ENCODE measurements at places on chromosomes 6 and 20.

DNA sequence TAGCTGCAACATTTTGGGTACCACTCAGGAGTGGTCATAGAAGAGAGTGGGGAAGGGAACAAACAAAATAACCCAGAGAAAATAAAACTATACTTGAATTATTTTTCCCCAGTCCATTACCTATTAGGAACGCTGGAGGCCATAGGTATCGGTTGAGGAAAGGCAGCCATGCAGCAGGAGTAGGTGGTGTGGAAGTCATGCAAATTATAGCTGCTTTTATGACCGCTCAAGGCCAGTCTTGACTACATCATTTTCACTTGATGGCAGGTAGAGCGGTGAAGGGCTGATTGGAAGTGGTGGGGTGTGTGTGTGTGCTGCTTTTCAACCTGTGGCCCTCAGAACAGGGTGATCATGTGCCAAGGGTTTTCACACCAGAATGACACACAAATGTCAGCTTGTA is 36.5 kb upstream of the KIF13A start:
- no peak for DNase-seq

DNA sequence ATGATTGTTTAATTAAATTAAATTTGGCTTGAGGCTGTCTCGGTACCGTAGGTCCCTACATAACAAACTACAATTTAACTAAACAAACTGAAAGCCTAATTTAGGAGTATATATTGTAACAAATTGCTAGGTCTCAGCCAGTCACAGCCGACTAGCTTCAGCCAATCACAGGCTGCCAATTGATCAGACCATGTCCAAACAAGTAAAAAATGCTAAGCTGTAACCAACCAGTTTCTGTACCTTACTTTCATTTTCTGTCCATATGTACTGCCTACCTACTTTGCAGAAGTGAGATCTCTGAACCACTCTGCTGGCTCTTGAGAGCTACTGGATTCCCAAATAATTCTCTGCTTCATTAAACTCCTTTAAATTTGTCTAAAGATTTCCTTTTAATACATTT is 648.0 kb upstream of the GJE1 start:
- DNase-seq: peak; percentile 45

GRCh38 chr6:143973097-143973966 is 34.7 kb downstream of the PLAGL1 start:
- no peak for DNase-seq

GRCh38 chr20:12289465-12289864 is 371.8 kb downstream of the BTBD3 start:
- no peak for DNase-seq

DNA sequence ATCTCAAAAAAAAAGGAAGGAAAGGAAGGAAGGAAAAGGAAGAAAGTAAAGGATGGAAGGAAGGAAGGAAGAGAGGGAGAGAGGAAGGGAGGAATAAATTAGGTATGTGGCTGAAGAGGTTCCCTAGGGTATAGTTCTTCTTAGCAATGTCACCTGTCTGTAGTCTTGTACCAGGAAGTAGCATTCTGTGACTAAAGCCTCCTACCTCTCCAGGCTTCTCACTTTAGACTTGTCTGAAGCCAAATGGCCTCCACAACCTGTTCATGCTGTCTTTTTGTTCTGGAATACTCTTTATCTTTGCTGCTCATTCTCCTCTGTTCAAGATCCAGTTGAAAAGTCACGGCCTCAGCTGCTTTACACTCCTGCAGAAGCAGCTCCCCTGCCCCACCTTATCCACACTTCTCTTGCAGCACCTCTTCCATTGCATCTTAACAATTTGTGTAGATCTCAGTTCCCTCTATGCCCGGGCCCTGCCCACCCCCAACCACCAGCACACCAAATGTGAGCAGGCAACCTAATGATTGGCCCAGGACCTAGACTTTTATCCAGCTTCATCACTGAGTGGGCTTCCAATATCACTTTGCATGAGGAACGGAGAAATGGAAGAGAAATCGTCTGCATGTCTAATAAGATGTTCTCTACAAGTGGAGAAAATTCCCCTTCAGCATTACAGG is 19.1 kb downstream of the GCNT2 start:
- no peak for DNase-seq

DNA sequence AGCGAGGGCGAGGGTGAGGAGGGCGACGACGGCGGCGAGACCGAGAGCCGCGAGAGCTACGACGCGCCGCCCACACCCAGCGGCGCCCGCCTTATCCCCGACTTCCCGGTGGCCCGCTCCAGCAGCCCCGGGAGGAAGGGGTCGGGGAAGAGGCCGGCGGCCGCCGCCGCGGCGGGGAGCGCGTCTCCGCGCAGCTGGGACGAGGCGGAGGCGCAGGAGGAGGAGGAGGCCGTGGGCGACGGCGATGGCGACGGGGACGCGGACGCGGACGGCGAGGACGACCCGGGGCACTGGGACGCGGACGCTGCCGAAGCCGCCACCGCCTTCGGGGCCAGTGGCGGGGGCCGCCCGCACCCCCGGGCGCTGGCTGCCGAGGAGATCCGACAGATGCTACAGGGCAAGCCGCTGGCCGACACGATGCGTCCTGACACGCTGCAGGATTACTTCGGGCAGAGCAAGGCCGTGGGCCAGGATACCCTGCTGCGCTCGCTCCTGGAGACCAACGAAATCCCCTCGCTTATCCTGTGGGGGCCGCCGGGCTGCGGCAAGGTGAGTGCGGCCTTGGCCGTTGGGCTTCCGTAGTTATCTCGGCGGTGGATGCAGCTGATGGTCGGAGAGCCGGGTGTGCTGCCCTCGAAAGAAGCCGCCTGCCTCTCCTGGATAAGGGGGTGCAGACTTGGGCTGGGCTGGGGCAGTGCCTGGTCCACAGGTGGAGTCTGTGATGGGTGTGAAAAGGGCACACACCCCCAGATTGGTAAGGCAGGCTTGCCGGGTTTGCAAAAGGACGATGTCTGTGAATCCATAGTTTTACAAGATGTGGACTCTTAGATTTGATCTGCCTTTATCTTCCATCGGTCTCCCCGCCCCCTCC is 938 bp downstream of the WRNIP1 start:
- DNase-seq: no peak

GRCh38 chr6:77548662-77549366 is 85.5 kb upstream of the HTR1B start:
- no peak for DNase-seq

GRCh38 chr6:49978332-49979226 is 9.2 kb upstream of the DEFB113 start:
- no peak for DNase-seq

DNA sequence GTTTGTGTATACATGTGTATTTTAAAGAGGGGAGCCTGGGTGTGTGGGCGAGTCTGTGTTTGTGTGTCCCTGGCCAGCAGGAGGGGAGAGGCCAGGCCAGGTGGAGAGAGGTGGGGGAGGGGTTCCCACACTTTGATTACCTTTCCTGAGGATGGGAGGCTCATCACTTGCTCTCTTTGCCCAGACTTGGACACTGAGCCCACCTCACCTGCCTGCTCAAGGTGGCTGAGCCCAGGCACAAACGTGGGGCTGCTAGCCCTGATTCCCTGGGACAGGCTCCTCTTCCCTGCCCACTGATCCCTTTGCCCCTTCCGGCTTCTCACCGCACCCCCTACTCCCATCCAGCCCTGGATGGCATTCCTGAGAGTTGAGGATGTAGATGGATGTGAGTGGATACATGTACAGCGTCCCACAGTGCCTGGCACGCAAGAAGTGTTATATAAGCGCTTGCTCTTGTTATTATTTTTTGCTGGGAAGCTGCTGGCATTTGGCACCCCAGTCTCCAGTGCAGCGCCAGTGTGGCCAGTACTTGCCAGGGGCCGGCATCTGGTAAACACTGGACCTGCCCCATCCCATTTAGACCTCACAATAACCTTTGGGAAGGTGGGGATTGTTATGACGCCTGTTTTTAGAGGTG is 2.7 kb downstream of the CEBPB start:
- peak; percentile 44 for DNase-seq

DNA sequence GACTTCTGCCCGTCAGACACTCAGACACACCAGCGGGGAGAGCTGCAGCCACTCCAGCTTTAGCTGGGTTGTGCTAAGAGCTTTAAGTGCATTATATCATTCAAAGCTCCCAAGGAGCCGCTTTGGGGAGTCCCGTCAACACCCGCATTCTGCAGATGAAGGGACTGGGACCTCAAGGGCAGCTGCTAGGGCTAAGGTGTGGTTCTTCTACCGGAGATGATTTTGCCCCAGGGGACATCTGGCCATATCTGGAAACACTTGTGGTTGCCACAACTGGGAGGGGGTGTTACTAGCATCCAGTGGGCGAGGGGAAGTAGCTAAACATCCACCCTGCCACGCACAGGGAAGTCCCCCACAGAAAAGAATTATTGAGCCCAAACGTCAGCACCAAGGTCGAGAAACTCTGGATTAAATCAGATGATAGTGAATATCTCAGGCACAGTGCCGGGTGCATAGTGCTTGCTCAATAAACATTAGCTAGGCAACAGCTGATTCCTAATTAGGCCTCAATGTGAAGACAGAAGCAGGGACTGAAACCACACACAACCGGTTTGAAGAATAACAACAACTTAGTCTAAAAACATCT is 29.6 kb downstream of the PMEPA1 start:
- DNase-seq: no peak

- no peak for DNase-seq
Observed at GRCh38 chr6:159213405-159213804, 44.2 kb downstream of the FNDC1 start.

DNA sequence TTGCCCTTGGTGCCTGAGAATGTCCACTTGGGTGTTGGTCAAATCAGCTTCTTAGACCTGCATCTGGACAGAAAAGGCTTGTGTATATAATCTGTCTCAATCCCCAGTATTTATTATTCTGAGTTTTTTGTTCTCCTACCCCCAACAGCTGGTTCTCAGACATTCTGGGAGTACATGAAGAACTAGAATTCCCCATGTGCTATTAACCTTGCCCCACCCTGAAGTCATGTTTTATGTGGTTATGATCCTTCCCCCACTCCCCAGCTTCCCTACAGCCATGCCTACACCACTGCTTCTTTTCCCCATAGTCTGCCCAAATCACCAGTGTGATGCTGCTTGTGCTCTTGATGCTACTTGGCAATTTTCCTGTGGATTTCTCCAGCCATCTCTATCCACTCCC is 157.0 kb downstream of the ADAT2 start:
- DNase-seq: no peak

DNA sequence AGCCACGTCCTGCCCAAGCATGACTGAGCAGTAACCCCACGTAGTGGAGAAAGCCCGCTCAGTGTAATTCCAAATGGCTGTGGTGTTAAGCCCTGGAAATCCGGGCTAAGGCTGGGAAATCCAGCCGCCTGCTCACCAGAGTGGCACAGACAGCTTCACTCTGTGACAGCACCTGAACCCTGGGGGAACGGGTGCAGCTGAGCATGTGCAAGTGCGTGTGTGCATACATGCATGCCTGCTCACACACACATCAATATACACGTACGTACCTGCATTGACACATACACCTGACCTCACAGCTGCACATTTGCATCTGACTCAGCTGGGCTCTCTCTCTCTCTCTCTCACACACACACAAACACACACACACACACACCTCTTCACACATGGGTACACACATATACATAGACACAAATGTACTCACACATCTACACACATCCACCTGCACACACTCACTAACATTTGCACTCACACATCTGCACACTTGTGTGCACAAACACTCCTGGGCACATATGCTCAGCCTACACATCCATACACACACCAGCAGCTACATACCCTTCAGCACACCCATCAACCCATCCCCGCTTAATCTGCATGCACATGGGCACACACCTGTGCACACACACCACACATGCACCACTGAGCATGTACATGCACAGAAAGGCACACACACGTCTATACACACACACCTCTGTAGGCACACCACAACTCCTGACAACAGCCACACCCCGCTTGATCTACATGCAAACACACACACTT is 114.1 kb downstream of the GRM4 start:
- DNase-seq: no peak

Measured in NCI-H226 (cell line).